ENCODE measurements at places on chromosomes 7 and 10.
A peak's percentile ranks its signal among the peaks of the same experiment; 100 is the strongest.

GRCh38 chr10:109963439-109963838, 40.1 kb upstream of the XPNPEP1 start:
- DNase-seq = peak; percentile 93

GRCh38 chr10:132546567-132547420, 9.2 kb downstream of the INPP5A start:
- DNase-seq = no peak

DNA sequence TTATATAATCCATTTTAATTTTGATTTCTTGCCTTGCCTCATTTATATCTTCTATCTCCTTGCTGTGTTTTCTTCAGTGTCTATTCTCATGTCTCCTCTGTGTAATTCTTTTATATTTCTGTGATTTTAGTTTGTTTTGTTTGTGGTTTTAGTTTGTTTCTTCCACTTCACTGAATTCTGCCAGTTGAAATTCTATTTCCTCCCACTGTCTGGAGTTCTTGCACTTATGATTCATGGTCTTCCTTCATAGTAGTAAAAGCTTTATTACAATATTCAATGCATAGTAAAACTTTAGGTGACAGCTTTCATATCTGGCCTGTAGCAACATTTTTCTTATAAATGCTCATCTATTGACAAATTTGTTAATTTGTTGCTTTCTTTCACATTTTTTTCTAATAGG, 113.3 kb downstream of the MAGI2 start:
- no peak for DNase-seq

DNA sequence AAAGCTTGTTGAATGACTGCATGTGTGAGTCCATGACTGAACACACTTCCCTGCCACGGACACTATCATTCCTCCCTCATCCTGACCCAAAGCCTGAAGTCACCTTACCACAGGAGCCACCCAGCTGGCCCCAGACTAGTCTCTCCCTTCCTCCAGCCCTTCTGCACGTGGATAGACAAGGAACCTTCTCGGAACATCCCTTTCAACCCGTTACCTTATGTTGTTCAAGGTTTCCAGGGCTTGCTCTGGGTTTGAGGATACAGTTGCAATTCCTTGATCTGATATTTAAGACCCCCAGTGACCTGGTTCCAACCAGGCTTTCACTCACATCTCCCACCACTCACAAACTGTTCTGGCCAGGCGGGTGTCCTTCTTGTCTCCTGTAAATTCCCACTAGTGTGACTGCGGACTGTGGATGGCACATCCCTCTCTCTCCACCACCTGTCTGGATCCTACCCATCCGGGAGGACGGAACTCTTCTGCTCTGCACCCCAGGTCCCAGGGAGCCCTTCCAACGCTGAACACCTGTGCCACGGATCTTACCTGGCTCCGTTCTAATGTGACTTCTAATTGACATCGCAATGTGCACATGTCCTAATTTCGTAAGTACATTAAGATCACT, 62.5 kb downstream of the HIPK2 start:
- DNase-seq = no peak

DNA sequence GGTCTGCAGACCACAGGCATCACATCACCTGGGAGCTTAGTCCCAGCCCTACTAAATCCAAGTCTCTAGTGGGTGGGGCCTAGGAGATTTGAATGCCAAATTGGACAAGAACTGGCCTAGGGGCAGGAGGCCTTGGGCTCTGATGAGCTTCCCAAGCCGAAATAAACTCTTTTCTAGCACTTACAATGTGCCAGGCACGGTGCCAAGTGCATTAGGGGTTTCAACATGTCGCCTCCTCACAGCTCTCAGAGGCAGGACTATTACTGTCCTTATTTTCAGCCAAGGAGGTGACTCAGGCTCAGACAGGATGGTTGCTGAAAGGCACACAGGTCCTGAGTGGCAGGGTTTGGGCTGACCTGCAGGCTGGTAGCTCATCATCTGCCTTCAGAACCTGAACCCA, 9.2 kb upstream of the CPA1 start:
- DNase-seq = peak; percentile 83

DNA sequence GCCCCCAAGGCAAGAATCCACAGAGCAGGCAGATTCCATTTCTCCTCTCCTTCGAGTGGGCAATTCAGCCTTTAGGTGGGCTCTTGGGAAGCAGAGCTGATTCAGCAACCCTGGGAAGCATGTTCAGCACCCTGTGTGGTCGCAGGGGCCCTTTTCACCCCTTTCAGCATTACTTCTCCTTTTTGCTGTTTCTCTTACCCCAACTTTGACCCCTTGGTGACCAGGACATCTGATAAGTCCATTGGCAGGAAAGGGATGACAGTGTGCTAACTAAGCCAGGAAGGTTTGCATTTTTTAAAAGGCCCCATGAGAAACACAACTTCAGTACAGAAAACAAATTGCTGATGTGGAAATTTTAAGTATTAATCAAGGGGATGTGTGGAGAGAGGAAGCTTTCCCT, 283.7 kb upstream of the NRP1 start:
- no peak for DNase-seq

- DNase-seq = no peak
Observed at GRCh38 chr10:15445006-15445390, 73.9 kb upstream of the FAM171A1 start.

GRCh38 chr10:109928475-109928891, 5.2 kb upstream of the XPNPEP1 start:
- peak; percentile 23 for DNase-seq

GRCh38 chr7:117096942-117097341, 143.6 kb downstream of the ST7 start:
- no peak for DNase-seq
